ENCODE measurements at places on chromosomes 3 and 15.

GRCh38 chr3:18758047-18758704, 333.0 kb upstream of the SATB1 start:
- DNase-seq: no peak

GRCh38 chr3:168248383-168249204, 152.9 kb upstream of the GOLIM4 start:
- DNase-seq: no peak

DNA sequence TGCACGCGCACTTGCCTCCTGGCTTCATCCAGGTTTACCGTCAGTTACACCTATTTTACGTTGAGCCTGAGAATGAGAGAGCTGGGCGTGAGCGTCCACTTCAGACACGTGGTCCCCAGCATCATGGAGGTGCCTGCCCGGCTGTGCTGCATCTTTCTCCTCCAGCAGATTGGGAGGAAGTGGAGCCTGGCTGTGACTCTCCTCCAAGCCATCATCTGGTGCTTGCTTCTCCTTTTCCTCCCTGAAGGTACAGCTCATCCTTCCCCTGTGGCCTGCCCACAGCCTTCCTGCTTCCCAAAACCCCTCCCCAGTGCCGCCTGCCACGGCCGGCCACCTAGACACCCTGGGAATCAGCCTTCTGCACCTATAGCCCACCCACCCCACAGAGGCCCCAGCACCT, 31.6 kb downstream of the SLC22A14 start:
- no peak for DNase-seq

DNA sequence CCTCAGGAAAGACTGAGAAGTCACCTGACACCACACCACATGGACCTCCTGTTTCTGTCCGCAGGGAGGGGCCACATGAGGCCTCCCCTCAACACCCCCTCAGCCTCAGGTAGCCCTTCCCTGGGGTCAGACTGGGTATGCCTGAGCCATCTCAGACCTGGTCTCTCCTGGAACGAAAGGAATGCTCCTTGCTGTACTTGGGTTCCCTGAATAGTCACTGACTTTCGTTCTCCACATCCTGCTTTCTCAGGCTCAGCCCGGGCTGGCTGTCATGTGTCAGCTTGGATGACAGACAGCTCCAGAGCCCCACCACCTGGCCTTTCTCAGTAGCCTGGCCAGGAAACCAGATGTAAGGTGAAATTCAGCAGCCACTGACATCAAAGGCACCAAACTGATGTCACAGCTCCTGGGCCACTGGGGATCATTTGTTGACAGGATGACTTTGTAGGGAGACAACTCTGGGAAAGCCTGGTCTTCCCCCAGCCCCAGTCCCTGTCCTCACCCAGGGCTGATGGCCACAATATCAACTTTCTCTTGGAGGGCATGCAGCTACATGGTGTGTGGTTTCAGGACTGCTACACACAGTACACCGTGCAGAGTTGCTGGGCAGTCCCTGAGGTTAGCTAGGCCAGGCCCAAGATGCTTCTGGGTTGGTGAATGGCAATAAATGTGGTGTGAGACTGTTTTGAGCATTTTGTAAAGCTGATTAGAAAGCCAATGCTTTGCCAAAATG, 141.4 kb upstream of the MRPS22 start:
- DNase-seq: no peak

GRCh38 chr3:49295489-49296058, 18.5 kb upstream of the C3orf62 start:
- DNase-seq: peak; percentile 5

- no peak for DNase-seq
Observed at GRCh38 chr3:71069797-71070196, 513.7 kb downstream of the FOXP1 start.

DNA sequence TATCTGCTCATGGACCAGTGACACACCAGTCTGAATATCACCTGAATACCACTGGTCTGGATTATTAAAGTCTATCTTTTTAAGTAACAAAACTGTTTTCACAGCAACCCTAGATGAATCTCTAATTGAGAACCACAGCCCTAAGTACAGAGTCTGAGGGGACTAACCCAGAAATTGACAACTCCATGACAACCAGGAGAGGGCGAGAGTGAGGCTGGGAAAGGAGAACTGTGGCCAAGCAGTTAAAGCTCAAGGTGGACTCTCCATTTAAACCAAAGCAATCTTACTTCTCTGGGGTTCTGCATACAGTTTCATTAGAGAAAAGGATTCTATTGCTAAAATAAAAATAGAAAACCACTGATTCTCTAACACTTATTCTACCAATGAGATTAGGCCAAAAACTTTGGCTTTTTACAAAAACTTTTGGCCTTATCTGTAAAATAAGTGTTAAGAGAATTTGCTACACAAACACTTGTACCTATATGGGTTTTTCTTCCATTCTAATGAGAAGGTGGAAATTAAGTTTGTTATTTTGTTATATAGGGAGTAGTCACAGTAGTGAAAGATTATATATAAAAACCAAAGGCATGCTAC, 11.4 kb downstream of the NEK10 start:
- DNase-seq: peak; percentile 49

DNA sequence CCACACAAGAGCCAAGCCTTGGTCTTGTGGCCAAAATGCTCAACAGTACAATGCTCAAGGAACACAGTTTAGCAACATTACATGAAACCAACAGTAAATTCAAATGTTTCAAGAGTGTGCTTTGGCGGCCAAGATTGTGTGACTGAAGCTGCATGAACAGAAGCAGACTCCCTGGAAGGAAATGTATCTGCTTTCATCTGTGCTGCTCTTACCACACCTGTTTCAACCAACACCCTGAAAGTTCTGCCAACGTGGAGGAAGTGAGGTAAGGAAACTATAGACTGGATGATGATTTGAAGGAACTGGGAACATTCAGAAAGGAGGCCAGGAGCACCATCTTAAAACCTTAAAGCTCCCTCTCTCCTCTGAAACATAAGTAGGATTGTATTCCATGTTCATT, 55.7 kb downstream of the MB21D2 start:
- DNase-seq: no peak

DNA sequence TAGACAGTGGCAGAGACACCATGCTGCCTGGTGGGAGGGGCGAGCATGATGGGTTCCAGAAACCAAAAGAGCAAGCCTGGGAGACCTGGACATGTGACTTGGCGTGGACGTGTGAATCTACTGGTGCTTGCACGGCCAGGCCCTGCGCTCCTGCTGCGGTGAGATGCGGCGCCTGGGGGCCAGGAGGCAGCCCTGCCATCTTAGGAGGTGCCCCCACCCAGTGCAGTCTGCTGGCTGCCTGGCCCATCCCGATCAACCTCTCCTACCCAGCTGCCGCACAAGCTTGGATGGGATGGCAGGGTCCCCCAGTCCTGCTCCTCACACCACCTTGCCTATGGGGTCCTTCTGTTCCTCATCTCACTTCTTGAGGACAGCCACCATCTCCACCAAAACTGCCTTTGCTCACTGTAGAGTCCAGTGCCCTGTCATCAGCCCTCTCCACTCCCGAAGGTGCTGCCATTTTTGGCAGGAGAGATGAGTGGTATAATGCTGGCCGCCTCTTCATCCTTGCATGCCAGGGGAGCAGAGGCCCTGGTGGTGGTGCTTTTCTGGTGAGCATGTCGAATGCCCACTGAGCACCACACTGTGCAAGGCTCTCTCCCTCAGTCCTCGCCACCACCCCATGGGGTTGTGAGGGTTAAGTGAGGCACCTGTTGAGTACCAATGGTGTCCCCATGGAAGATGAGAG, 3.1 kb upstream of the ABTB1 start:
- no peak for DNase-seq

DNA sequence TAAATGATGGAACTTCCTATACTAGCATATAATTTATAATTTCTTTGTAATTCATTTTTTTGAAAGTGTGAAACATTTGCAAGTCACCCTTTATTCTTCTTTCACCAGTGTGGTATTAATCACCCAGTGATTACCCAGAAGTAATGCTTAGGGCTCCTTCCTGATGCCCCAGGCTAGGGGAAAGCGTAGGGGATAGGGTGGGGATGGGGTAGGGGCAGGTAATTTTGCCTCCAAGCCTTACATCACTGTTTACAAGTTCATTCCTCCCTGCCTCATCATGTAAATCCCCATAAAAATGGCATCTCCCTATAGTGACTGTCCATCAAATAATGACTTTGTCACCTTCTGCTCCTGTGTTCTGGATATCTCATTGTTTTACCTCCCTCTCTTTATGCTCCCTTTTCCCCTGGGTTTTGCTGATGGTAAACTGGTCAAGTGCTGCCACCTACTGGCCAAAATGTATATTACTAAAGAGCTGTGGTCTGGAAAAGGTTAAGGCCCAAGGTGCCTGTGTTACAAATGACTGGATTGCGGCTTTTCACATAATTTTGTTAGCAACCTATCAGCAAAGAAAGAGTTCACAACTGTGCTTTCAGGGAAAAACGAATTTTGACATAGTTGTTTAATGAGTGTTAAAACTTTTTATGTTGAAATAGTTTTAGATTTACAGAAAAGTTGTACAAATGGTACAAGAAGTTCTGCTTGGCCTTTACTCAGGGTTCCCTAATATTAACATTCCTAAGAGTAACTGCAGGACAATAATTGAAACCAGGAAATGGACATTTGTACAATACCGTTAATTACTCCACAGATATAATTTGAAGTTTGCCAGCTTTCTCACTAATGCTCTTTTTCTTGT, 54.7 kb downstream of the ONECUT1 start:
- DNase-seq: peak; percentile 63

GRCh38 chr3:4698125-4698821, 205.1 kb downstream of the ITPR1 start:
- DNase-seq: no peak

GRCh38 chr3:129622226-129622874, 15.9 kb upstream of the PLXND1 start:
- DNase-seq: no peak

- no peak for DNase-seq
Observed at GRCh38 chr3:88211096-88211890, 61.5 kb downstream of the C3orf38 start.

- DNase-seq: no peak
Observed at GRCh38 chr3:39104961-39105686, 2.3 kb downstream of the GORASP1 start.

DNA sequence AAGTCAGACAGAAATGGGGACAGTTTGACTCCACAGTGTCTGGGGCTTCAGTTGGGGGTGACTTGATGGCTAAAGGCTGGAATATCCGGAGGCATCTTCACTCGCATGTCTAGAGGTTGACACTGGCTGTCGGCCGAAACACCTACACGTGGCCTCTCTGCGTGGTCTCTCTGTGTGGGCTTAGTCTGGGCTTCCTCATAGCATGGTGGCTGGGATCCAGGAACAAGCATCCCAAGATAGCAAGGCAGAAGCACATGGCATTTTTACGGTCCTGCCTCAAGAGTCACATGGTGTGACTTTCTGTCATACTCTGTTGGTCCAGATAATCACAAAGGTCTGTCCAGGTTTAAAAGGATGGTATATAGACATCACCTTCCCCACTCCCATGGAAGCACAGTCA, 34.5 kb downstream of the MAGI1 start:
- DNase-seq: no peak

DNA sequence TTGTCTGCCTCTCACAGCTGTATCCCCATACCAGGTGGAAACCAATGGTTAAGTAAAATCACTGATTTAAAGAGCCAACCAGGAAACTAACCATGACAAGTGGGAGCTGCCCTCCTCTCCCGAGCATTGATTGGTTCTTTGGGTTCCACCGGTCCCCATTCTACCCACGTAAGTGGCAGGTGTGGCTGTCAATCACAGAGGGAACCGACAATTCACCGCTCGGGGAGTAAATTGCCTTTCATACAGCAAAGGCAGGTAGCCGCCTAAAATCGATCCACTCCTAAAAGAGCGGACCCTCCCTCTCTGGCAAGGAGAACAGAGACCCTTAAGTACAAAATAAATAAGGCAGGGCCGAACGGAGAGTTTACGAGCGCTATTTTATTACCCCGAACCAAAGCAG, 1.2 kb downstream of the ERC2 start:
- peak; percentile 27 for DNase-seq

DNA sequence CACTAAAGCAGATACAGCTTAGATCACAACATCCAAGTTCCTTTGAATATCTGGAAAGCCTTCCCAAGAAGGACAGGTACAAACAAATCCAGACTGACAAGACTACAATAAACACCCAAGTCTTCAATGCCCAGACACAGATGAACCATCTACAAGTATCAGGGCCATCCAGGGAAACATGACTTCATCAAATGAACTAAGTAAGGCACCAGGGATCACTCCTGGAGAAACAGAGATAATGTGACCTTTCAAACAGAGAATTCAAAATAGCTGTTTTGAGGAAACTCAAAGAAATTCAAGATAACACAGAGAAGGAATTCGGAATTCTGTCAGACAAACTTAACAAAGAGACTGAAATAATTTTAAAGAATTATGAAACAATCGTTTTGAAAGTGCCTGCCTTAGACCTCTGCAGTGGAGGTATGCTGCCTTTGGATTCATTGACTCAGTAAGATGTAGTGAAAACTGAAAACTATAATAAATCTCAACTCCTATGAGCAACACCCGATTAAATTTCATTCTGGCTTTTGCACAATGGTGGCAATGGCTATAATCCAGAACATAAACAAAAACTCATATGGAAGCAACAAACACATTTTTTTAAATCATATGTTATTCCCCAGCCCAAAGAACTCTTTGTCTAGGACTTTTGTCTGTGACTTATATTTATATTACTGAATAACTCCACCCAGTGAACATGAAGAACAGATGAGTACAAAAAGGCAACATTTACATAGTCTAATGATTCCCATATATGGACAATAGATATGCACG, 12.6 kb upstream of the COL8A1 start:
- no peak for DNase-seq

DNA sequence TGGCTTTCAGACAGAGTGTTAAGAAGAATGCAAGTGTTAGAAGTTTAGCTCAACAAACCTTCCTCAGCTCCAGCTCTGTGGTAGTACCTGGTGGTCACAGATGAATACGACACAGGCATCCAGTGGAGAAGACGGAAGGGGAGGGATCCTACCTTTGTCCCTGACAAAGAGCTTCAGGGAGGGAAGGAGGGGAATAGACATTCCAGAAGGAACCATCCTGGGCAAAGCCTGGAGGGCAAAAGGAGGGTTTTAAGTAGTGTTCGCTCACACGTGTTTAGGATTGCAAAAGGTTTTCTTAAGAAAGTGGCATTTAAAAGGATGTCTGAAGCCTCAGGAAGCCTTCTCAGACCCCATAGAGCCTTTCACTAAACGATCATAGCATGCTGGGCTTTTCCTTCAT, 2.8 kb downstream of the CHCHD4 start:
- DNase-seq: no peak

DNA sequence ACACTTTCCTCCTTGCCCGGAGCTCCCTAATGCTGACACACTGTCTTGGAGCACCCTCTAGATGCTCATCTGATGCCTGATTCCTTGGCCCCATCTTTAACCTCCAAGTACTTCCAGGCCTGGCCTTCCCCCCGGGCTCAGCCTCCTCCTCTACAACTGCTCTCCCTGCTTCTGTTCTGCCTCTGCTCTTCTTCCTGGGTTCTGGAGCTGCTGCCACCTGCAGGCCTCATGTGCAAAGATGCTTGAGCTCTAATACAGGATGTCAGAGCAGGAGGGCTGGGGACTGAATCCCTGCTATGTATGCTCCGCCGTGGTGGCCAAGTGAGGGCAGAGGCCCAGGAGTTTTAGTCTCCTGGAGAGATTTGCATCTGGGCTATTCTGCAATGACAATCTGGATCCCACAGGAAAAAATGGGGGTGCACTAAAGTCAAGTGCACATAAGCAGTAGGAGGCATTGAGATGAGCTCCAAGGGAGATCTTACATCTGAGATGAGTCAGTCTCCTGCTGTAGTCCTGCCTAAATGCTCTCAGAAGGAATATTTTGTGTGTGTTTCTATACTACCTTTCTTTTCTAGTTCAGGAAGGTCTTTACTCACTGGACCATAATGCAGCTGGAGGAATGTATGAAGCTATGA, 296.3 kb downstream of the UACA start:
- no peak for DNase-seq

Measured in stimulated activated CD4-positive, alpha-beta T cell treated with anti-CD3 and anti-CD28 coated beads, Interleukin-15, amount 100 ng/mL, for 48 hours (primary cell).